ENCODE measurements at places on chromosomes 3 and 15.

- DNase-seq, result no peak
Measured at GRCh38 chr3:172853921-172854666, 103.6 kb downstream of the ECT2 start.

DNA sequence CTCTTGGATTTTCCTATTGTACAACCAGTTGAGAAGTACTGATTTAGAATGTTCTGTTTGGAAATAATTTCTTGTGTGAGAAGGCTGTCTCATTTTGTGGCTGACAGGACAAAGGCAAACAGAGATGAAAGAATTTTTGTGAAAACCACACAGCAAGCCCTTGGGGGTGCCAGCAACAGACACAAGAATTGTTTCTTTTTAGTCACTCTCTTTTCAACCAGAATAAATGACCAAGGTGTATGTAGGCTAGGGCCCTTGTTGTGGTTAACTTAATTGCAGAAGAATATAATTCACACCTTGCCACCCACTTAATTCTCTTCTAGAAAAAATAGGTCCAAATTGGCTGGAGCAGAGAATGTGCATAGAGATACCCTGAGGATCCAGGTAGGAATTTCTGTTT, 329.4 kb upstream of the TBC1D5 start:
- DNase-seq, result no peak

DNA sequence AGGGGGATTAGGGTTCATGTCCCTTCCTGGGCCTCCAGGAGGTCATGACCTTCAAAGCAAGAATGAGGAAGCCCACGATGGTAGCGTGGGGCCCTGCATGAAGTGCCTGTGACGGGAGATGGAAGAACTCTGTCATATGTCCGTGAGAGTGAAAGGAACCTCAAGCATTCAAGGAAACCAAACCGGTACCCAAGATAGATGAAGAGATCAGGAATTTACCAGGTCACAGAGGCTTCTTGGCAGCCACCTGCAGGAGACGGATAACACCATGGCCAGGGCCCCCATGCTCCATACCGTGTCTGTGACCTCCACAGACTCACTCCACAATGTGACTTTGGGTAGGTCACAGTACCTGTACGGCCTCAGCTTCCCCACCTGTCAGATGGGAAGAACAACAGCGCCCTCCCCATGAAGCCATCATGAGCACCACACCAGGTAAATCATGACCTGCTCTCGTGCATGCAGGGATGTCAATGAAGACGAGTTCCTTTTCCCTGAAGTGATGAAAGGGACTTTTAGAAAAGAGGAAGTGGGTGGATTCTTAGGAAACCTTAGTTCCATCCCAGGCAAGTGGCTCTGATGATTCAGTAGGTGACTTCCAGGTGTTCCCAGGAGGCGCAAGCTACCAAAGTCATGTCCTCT, 23.3 kb upstream of the CYP11A1 start:
- DNase-seq, result no peak

DNA sequence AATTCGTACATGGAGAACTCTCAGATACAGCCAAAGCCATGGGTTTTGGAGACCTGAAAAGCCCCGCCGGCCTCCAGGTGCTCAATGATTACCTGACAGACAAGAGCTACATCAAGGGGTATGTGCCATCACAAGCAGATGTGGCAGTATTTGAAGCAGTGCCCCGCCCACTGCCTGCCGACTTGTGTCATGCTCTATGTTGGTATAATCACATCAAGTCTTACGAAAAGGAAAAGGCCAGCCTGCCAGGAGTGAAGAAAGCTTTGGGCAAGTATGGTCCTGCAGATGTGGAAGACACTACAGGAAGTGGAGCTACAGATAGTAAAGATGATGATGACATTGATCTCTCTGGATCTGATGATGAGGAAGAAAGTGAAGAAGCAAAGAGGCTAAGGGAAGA, 23.5 kb downstream of the MYO5A start:
- DNase-seq, result no peak

- no peak for DNase-seq
Measured at GRCh38 chr3:87270908-87271700, 5.3 kb downstream of the POU1F1 start.

DNA sequence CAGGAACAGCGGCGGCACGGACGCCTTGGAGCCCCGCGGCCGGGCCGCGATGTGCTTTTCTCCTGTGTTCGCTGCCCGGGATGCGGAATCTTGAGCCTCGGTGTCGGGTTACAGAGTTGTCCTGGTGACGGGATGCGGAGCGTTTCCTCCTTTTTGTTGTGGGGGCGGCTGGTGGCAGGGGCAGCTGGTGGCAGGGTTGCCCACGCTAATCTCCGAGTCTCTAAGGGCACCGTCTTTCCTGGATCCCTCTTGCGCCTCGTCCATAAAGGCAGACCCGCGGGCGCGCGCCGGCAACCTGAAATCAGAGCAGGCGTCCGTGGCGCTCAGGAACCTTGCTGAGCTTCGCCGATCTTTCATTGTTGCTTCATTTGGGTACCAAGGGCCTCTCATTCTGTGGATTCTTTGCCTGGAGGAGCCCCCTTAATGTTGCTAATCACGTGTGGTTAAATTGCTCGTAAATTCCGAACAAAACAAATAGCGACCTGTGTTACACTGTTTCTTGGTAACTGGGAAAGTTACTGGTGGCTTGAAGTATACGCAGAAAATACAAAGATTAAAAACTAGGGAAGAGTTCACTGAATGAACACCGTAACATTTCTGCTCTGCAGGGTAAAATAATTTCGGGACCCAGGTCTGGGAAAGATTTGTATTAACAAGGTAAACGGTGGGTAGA, 844 bp upstream of the PFN2 start:
- peak; percentile 2 for DNase-seq

GRCh38 chr15:59691194-59691805, 2.2 kb upstream of the BNIP2 start:
- no peak for DNase-seq

GRCh38 chr3:64496786-64497490, 190.9 kb downstream of the ADAMTS9 start:
- no peak for DNase-seq

DNA sequence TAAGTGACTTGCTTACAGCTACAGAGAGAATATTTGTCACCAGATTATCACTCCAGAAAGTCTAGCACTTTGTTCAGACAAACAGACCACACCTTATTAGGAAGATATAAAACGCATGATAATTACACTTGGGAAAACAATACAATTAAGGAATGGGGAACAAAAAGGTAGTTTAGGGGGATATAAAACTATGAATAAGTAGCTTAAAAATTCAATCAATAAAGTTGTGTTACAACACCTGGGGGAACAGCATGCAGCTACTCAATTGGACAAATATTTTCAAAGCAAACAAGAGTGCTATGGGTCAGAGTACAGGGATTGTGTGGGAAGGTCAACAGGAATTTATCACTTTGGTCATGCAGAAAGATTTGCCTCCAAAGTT, 15.1 kb downstream of the CLDN1 start:
- no peak for DNase-seq

Measured in activated T-helper 1 cell treated with Interleukin-2 at 50 U/mL for 16 hours (primary cell).